Activated naive CD8-positive, alpha-beta T cell treated with anti-CD3 and anti-CD28 coated beads, Interleukin-2, amount 50 U/mL, for 16 hours (primary cell): ENCODE measurements at places on chromosomes 13 and 19.
A peak's percentile ranks its signal among the peaks of the same experiment; 100 is the strongest.

DNA sequence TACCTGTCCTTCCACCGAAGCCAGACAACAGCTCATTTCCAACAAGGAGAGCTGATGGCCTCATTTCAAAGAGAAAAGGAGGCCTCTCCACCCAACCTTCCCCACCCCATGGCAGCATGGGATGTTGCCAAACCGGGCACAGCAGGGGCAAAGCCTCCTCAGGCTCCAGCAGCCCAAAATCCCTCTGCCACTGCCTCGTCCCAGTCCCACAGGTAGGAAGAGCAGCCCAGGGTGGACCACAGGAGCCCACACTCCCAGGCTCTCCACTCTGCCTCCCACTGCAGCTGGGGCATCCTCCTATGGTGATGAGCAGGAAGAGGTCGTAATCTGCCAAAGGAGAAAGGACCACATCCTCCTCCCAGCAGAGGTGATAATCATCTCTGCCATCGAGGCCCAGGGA lies 50.9 kb downstream of the PEPD start:
- no peak for DNase-seq

DNA sequence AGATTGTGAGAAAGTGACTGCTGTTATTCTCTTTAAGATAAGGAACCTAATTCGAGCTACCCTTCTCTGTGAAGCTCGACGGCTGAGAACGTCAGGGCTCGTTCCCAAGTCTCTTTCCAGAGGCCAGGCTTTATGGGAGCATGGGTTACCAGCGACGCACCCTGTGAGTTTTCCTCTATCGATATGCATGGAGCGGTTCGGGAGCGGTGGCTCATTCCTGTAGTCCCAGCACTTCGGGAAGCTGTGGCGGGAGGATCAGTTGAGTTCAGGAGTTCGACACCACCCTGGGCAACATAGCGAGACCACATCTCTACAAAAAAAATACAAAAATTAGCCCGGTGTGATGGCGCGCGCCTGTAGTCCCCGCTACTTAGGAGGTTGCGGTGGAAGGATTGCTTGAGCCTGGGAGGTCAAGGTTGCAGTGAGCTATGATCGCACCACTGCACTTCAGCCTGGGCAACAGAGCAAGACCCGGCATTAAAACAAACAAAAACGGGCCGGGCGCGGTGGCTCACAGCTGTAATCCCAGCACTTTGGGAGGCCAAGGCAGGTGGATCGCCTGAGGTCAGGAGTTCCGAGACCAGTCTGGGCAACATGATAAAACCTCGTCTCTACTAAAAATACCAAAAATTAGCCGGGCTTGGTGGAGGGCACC lies 681 bp upstream of the ZNF606 start:
- DNase-seq, result no peak

DNA sequence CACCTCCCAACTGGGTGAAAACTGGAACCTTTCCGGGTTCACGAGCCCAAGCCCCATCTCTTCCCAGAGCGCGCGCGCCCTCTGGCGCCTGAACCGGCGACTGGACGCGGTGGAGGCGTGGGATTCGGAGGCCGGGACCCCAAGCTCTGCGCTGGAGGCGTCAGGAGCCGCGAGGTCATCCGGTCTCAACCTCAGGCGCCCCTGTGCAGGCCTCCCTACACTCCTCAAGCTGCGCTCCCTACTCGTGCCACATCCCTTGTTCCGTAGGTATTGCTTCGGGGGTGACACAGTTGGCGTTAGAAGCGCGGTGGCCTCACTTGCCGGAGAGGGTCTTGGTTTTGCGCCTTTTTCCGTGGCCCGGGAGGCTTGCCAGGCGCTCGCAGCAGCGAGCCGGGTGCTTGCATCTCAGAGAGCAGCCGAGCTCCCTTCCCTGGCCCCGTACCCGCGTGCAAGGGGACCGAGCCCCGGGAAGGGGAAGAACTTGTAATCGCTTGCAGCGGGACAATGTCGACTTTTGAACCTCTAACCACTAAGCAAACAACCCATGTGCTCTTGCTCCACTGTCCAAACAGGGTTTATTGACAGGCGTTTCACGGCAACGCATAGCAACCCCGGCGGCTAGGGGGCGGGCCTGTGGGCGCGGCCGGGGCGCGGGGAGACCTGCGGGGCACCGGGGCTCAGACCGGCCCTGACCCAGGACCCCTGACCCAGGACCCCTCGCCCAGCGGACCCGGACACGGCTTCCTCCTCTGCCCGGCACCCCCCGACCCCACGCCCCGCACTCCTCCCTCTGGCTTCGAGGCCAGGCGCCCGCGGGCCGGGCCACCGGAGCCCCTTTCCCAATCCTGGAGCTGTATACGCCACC lies 8.5 kb downstream of the CDX2 start:
- no peak for DNase-seq

DNA sequence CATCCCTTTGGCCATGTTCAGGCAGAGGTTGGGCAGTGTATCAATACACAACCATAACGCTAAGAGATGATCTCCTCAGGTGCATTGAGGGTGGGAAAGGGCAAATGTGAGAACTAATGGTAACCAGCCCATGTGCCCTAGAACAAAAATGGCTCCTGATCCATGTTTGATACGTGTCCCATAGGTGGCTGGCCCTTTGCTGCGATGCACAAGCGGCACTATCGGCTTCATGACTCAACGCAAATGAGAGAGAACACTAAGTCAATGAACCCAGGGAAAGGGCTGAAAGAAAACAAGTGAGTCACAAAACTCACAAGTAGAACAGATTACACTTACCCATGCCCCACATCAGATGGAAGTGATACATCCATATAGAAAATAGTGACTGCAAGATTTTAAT lies 201.7 kb downstream of the ABCC4 start:
- DNase-seq, result no peak

GRCh38 chr13:50650592-50651504 lies 192.6 kb downstream of the DLEU7 start:
- no peak for DNase-seq

DNA sequence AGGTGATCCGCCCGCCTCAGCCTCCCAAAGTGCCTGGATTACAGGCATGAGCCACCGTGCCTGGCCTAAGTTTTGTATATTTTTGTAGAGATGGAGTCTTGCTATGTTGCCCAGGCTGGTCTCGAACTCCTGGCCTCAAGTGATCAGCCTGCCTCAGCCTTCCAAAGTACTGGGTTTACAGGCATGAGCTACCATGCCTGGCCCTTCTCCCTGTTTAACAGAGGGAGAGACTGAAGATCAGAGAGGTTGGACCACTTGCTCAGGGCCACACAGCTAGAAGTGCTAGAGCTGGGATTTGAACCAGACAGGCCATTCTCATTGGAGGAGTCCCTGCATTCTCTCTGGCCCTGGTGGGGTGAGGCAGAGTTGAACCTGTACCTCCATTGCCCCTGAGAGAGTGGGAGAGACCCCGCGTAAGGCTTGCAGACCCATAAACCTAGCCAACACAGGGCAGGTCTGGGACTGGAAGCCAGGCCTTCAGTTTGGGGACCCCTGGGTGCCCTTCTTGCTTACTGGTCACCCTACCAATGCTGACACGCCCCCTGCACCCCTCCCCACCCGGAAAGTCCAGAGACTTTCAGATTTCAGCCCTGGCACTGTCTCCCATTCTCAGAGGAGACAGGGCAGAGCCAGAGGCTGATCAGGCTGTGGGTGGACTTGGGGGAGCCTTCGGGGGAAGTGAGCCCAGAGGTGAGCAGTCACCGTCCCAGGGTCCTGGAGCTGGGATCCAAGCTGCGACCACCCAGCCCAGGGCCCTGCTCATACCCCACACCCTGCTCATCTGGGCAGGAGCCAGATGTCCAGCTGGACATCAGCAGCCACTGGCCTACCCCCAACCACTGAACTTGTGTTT lies 13.3 kb downstream of the TTYH1 start:
- no peak for DNase-seq

GRCh38 chr19:43790587-43790986 lies 9.8 kb upstream of the KCNN4 start:
- DNase-seq, result no peak

- no peak for DNase-seq
These were observed 340.8 kb downstream of the KLF5 start for GRCh38 chr13:73399347-73400216.

DNA sequence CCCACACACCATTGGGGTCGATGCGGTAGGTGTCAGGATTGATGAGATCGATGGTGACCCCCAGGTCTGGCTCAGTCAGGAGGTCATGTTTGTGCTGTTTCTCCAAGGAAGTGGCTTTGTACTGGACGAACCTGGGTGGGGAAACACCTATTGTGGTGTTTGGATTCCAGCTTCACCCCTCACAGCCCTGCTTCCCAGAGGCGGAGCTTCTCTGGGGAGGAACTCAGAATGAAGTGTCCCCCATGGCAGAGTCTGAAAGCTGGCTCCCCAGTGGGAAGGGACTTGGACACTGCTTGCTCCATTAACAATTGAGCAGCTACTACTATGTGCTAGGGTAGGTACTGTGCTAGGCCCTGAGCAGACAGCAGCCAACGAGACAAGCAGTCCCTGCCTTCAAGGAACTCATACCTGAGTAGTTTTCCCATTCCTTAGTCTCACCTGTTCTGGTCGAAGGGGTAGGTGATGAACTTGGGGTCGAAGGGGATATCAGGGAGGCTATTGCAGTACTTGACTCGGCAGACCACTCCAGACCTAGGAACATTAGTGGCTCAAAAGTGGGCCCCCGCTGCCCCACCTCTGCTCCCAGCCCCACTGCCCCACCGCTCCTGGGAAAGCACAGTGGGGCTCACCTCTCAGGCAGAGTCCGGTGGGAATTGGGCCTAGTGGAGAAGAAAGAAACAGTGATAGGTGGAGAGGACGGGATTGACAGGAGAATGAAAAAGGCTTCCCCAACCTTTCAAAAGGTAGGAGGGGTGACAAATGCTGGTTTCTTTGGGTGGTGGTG lies 1.1 kb downstream of the PAF1 start:
- DNase-seq, result no peak

GRCh38 chr19:3321696-3322095 lies 44.7 kb upstream of the NFIC start:
- no peak for DNase-seq

GRCh38 chr19:11373166-11373884 lies 1.1 kb upstream of the SWSAP1 start:
- DNase-seq, result no peak

DNA sequence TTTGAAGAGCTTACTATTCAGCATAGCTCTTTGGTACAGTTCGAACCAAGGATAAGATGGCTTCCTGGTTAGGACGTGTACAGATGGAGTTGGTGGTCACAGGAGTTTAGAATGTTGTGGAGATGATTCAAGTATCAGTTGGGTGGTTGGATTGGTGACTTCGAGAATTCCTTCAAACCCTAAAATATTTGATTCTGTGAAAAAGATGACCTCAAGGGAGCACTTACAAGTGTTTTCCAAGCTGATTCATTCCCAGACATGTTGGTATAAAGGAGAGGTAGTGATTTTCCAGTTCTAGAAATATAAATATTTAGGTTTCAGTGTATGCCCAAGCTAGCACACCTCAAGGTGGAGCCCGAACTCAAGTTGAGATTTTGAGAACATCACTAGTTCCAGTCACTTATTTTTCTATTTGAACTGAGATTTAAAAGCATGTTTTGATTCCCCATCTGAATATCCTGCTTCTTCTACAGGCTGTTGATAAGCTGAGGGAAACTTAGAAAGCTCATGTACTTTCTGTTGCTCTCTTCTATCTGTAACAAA lies 306.1 kb downstream of the DCT start:
- DNase-seq, result no peak

DNA sequence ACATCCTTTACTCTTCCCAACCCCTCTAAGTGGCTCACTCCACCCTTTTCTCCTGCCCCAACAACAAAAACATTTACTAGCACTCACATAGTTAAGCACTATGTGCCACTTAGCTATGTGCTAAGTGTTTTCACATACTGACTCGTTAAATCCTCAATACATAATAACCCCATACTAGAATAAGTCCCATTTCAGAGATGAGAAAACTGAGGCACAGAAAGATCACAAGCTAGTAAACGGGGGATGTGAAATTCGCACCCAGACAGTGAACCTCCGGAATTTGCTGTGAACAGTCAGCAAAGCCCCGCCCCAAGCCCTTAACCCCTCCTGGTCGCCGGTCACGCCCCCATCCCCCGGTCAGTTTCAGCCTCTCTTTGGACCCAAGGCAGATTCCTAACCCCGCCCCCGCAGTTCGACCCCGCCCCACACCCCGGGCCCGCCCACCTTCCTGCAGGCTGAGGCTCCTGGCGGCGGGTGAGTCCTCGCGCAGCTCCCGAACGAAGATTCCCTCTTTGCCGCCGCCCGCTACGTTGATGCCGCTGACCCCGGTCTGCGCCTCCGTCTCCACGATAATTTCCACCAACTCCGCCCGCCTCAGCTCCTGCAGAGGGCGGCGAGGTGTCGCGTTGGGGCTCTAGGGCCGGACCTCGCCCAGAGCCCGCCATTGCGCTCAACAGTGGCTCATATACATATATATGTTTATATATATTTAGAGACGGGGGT lies 9.8 kb downstream of the PRX start:
- peak; percentile 46 for DNase-seq

- no peak for DNase-seq
These were observed 19.9 kb downstream of the ZNF574 start for GRCh38 chr19:42095814-42096230.

DNA sequence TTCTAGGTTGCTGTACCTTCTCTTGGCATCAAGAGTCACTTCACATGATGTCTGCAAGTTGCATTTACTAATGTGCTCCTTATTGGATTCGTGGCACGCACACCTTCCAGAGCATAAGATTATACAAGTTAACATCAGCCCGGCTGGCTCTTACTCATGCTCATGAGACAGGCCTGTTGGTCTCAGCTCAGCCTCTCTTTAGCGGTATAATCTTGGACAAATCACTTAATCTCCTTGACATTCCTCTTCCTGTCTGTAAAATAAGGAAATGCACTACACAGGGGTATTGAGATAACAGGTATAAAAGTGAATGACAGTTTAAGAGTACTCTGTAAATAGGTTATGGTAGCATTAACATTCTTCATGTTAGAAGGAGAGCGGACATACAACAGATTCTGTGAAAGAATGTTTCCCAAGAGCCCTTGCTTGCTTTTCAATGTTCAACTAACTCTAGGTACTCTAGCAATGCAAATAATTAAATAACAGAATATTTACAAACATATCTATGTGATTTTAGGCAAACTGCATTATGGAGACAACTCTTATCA lies 181.1 kb downstream of the FGF14 start:
- DNase-seq, result no peak

DNA sequence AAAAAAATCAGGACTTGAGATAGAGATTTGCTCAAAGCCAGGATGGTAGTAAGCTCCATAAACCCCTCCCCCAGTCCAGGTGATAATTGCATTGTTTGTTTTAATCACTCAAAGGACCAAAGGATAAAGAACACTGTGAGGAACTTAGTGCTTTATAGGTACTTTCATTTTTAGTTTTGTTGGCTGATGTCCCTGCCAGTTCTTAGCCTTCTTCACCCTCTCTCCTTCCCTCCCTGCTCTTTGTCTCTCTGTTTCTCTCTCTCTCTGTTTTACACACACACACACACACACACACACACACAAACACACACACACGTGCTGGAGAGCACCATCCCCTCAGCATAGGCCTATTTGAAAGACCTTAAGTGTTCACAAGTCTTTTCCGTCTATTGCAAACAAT lies 5.2 kb downstream of the FRY start:
- DNase-seq, result no peak
